ENCODE measurements at places on chromosomes 16 and 17.

- H3K4me1 ChIP-seq: no peaks in the 10 kb centered on the region
- no peak overlapping the region for H3K27ac ChIP-seq
- no peak overlapping the region for H3K4me3 ChIP-seq
- no peak for DNase-seq
- no peaks in the 10 kb centered on the region for H3K36me3 ChIP-seq
Measured at GRCh38 chr17:30556374-30557332, 79.4 kb downstream of the GOSR1 start.

- no peak for DNase-seq
- H3K27ac ChIP-seq: no peak overlapping the region
- no peaks in the 10 kb centered on the region for H3K36me3 ChIP-seq
- H3K27me3 ChIP-seq: no peaks in the 10 kb centered on the region
- H3K4me3 ChIP-seq: no peak overlapping the region
Measured at GRCh38 chr16:74603848-74604247, 3.1 kb downstream of the GLG1 start.

GRCh38 chr16:50202926-50203624, 50.0 kb downstream of the TENT4B start:
- no peak overlapping the region for H3K4me3 ChIP-seq
- no peaks in the 10 kb centered on the region for H3K27me3 ChIP-seq
- DNase-seq: no peak

- H3K27ac ChIP-seq: no peak overlapping the region
- H3K4me1 ChIP-seq: no peaks in the 10 kb centered on the region
- H3K4me3 ChIP-seq: no peak overlapping the region
- no peak for DNase-seq
- peaks cover 31% of the 10 kb centered on the region for H3K27me3 ChIP-seq
Measured at GRCh38 chr16:66927918-66928649, 2.7 kb upstream of the RRAD start.

DNA sequence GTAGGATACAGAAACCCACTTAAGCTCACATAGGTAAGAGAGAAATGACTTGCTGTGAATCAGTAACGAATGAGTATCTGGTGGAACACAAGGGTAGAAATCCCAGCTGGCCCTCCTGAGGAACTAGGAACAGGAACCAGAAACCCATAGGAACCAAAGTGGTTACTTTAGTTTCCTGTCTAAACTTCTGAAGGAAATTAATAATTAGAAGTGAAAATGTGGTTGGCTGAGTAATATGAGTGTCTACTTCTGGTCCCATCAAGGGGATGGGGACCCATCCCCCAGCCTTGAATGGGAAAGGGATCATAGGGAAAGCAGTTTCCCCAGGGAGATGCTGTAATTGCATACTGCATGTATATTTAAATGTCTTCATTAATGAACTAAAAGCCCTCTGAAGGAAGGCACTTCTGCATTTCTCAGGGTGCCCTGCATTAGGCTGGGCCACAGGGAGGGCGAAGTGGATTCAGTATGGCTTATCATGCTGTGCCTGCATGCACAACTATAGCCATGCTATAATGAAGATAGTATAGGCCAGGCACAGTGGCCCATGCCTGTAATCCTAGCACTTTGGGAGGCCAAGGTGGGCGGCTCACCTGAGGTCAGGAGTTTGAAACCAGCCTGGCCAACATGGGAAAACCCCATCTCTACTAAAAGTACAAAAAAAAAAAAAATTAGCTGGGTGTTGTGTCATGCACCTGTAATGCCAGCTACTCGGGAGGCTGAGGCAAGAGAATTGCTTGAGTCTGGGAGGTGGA, 45.6 kb downstream of the CYB5B start:
- no peaks in the 10 kb centered on the region for H3K36me3 ChIP-seq
- no peak overlapping the region for H3K4me3 ChIP-seq
- H3K27ac ChIP-seq: no peak overlapping the region
- no peaks in the 10 kb centered on the region for H3K4me1 ChIP-seq
- no peak for DNase-seq

DNA sequence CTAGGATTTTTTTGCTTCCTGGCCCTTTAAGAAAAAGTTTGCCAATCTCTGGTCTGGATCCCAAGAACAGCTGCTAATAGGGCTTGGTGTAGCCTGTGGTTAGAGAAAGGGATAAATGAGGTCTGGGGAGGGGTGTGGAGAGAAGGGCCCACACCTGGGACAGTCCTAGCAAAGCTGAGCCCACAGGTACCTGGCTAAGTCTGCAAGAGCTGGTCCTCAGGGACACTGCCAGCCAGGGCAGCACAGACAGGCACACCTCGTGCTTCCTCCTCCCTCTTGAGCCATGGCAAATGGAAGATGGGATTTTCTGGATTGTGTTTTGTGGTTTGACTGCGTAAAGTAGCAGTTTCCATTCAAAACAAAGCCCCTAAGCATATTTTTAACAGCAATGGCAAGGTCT, 217.5 kb downstream of the SOX9 start:
- H3K4me1 ChIP-seq: no peaks in the 10 kb centered on the region
- no peaks in the 10 kb centered on the region for H3K36me3 ChIP-seq
- H3K27me3 ChIP-seq: peaks cover 2% of the 10 kb centered on the region
- no peak overlapping the region for H3K4me3 ChIP-seq
- no peak overlapping the region for H3K27ac ChIP-seq

- H3K4me3 ChIP-seq: no peak overlapping the region
- no peak overlapping the region for H3K27ac ChIP-seq
Measured at GRCh38 chr16:50797456-50797855, 55.6 kb downstream of the CYLD start.

- H3K36me3 ChIP-seq: peaks cover 10% of the 10 kb centered on the region
- H3K27ac ChIP-seq: no peak overlapping the region
- peak overlapping the region; percentile 92 for H3K4me3 ChIP-seq
- peak; percentile 46 for DNase-seq
- H3K4me1 ChIP-seq: 0 out of 2 replicates have a peak, but pooled peaks cover 3% of the 10 kb centered on the region
- peaks cover 18% of the 10 kb centered on the region for H3K27me3 ChIP-seq
Measured at GRCh38 chr17:7932949-7933348, 943 bp downstream of the CNTROB start.

GRCh38 chr17:48270899-48271298, 159.1 kb downstream of the SKAP1 start:
- no peak overlapping the region for H3K27ac ChIP-seq
- no peaks in the 10 kb centered on the region for H3K36me3 ChIP-seq
- H3K4me3 ChIP-seq: no peak overlapping the region
- no peaks in the 10 kb centered on the region for H3K4me1 ChIP-seq

GRCh38 chr17:51608251-51608933, 348.0 kb downstream of the UTP18 start:
- H3K4me1 ChIP-seq: no peaks in the 10 kb centered on the region
- DNase-seq: no peak
- no peaks in the 10 kb centered on the region for H3K27me3 ChIP-seq
- H3K4me3 ChIP-seq: no peak overlapping the region

DNA sequence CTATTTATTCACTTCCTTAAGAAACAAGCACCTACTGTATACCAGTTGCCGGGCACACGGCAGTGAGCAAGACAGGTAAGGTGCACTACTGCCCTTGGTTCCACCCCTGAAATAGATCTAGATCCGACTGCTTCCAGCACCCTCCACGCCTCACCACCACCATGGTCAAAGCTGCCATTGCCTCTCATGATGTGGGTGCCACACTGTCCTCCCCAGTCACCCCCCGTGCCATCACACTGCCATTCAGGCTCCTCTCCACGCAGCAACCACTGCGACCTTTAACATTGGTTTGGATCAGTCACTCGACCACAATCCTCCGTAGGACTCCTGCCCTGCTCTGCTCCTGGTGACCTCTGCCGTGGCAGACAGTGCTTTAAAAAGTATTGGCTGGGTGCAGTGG, 226.8 kb downstream of the CPPED1 start:
- H3K4me1 ChIP-seq: no peaks in the 10 kb centered on the region
- no peaks in the 10 kb centered on the region for H3K36me3 ChIP-seq
- no peak for DNase-seq
- H3K27me3 ChIP-seq: no peaks in the 10 kb centered on the region

DNA sequence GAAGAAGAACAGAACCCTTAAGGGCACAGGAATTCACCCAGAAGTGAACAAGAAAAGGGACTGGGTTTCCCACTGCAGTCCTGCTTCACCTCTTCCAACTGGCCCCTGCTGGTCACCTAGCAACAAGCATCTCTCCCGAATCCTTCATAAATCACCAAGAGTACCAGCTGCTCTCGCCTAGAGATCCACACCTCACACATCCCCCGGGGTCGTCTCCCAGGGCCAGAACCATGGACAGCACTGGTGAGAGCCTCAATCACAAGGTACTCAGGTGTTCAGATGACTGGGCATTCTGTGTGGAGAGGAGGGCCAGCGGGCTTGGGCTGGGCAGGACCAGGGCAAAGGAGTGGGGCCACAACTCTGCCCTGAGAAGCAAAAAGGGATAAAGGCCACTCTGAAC, 65.9 kb downstream of the CCT6B start:
- no peak overlapping the region for H3K27ac ChIP-seq
- no peak overlapping the region for H3K4me3 ChIP-seq
- no peaks in the 10 kb centered on the region for H3K27me3 ChIP-seq
- H3K36me3 ChIP-seq: no peaks in the 10 kb centered on the region

DNA sequence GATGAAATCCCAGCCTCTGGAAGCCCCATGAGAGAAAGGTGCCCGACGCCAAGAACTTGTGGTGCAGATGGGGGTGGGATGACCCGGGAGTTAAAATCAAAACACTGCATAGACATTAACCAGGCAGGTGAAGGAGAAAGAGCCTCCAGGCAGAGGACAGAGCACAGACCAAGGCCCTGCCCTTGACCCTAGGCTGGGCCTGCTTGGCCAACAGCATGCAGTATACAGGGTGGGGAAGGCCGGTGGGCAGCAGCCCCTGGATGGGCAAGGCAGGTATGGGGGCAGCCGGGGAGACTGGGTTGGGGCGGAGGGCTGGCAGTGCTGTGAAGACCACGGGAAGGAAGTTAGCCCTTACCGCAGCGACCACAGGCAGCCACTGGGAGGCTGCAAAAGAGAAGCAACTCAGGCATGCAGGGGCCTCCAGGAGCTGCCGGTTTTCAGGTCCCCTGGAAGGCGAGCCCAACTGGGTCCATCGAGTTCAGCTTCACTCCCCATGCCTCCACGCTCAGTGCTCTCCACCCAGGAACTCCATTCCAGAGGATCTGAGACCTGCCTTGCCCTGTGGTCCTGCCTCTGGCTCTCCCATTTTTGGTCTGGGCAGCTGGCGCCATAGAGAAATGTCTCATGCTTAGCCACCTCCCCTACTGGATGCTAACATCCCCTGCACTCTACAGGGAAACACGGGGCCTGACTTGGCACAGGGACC, 81.2 kb downstream of the C16orf95 start:
- no peak for DNase-seq
- no peaks in the 10 kb centered on the region for H3K36me3 ChIP-seq
- H3K27ac ChIP-seq: no peak overlapping the region

- no peak overlapping the region for H3K27ac ChIP-seq
- no peak for DNase-seq
- H3K27me3 ChIP-seq: no peaks in the 10 kb centered on the region
Measured at GRCh38 chr17:21140911-21141310, 14.1 kb downstream of the DHRS7B start.
